ENCODE measurements at places on chromosomes 2 and 18.

DNA sequence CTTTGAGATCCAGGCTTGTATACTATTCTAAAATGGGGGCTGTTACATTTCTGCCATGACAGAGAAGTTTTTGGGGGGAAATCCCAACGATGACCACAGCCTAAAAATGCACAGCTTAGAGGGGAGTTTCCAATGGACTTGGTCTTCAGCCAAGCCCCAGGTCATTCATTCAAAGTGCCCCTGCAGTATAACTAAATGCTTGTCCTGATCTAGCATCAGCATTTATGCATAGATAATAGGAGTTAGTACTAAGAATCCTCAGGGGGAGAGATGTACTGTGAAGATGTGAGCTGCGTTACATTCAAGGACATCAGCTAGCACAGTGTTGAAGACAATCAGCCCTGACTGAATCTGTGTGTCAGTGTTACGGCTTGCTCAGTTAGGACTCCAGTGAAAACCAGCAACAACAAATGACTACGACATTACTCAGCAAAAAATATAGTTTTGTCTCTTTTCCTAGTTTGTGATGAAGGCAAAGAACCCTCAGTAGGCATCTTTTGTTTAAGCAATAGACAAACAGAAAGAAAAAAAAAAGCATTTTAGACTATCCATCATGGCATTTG lies 160.9 kb downstream of the ZEB2 start:
- DNase-seq, result no peak

DNA sequence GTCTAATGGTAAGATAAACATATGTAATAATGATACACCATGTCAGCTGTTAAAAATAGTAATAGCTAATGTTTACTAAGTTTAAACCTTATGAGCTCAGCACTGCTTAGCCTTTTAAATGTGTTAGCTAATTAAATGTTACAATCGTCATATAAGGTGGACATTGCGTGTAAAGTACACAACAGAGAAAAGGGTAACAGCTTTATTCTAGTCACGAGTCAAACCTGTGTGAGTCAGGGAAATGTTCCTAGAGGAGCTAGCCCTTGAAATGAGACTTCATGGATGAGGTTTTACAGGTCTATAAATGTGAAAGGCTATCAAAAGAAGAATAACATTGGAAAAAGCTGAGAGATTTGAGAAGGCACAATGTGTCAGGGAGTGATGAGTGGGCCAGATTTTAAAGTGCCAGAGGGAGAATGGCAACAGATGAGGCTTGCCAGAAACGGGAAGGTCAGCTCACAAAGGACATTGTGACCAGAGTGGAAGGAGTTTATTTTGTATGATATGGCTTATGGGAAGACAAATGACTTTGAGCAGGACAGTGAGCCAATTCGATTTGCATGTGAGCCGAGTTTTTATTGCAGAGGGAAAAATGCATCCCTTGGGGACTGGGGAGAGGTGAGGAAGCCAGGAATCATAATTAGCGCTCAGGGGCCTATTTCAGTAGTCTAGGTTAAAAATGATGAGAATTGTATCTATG lies 276.3 kb downstream of the CTNNA2 start:
- no peak for DNase-seq

DNA sequence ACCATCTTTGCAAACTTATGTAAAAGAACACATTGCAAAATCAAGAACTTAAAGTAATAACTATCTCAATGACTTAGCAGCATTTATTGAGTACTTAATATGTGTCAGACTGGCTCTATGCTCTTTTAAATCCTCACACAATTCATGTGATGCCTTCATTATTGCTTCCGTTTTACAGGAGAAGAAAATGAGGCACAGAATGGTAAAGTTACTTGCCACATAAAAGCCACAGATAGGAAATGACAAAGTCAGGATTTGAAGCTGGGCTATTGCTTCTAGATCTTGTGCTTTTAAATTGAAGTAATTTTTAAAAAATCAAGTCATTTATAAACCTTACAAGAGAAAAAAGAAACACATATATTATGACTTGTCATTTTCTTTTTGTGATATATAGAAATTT lies 174.2 kb downstream of the WDR7 start:
- DNase-seq, result no peak

DNA sequence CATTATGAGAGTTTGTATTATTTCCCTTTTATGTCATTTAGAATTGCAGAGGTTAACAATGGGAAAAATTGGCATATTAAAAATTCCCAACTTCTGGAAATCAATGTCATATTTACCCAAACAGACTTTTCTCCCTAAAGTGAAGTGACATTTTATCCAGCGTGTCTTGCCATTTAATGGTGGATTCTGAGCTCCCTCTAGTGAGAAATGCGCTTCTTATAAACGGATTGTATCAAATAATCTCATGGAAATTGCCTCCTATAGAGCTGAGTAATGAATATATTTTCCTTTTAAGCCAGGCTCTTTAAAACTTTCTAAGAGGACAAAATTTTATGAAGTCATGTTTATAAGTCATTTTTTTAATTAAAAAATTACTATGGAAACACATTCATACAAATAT lies 5.7 kb upstream of the GCFC2 start:
- no peak for DNase-seq
